ENCODE measurements at places on chromosomes 11 and 22.

GRCh38 chr11:94031625-94032024 lies 10.5 kb downstream of the HEPHL1 start:
- no peak for DNase-seq

DNA sequence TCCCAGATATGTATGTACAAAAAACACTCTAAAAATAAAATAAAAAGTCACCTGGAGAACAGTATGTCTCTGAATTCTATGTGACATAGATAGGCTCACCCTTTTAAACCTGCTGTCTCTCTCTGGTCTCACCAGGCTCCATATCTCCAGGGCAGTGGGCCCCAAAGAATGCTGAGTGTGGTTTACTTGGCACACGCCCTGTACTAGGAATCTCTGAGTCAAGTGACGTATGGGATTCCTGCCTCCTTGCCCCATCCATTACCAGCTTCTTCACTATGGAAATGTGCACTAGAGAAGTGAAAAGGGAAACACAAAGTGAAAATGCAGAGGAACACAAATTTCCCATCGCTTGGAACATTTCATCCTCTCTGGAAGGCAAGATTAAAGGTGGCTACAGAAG lies 722.2 kb upstream of the TENM4 start:
- DNase-seq = no peak

DNA sequence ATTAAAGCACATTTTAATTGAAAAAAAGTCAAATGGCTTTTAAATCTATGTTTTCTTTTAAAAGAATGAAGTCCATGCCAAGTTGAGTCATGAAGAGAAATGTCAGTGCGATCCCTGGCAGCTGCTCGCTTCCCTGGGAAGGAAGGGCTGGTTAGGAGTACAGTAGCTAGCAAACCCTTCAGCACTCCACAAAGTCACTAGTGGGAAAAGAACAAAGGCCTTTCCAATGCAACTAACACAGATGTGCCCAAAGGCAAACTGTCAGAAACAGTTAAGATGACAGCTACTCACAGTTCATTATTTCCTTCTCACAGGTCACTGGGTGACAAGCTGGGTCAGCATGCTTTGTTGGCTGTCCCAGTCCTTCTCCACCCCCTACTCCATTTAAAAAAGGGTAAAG lies 308.7 kb downstream of the DCDC1 start:
- no peak for DNase-seq

DNA sequence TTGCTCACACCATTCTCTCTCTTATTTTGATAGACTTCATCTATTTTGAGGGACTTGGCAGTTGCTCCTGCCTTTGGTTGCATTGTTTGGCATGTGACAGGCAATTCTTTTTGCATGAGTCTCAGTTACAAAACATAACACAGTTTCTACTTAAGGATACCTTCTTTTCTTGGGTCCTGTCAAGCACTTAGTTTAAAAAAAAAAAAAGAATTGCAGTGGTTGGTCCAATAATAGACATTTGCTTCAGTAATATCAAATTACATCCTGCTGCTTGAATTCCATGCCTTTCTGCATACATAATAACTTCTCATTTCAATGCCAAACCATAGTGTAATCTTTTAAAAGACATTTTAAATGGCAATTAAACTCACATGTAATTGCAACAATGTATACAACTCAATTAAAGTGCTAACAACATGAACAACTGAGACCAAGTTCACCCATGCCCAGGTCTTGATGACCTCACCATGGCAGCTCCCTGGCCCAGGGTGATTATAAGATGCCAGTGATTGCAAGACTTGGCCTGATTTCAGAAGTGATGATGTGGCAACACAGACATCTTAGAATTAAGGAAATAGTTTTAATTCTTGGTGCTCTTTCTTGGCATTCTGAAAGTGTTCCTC lies 32.2 kb upstream of the PLET1 start:
- DNase-seq = peak; percentile 33

GRCh38 chr11:27857588-27857987 lies 157.3 kb upstream of the BDNF start:
- DNase-seq = peak; percentile 6

DNA sequence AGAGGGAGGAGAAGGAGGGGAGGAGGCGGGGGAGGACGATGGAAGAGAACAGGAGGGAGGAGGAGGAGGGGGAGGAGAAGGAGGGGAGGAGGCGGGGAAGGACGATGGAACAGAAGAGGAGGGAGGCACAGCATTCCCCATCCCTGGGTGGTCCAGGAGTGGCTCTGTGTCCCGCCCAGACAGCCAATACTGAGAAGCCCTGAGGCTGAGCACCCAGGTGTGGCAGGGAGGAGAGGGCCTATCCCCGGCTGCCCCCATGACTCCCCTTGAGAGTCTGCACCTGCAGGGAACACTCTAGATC lies 717 bp downstream of the MRGPRE start:
- no peak for DNase-seq

- no peak for DNase-seq
Observed at GRCh38 chr22:45185718-45186514, 22.2 kb downstream of the NUP50 start.

DNA sequence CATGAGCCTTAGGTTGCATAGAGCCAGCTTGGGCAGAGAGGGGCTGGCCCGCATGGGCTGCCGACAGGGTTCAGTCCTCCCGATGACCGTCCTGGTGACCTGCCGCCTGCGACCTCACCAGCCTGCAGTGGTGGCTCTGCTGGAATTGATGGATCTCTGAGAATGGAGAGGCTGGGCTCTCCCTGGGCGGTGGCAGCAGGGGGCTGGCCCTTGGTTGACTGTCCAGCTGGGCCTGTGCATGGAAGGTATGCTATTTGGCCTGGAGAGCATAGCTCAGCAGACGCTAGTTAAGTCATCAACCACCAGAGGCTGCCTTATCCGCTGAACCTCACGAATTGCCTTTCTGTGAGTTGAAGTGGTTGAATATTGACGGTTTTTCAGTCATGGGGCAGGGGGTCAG lies 19.7 kb downstream of the GRAMD4 start:
- peak; percentile 38 for DNase-seq

GRCh38 chr11:68380786-68381622 lies 68.6 kb downstream of the LRP5 start:
- no peak for DNase-seq

DNA sequence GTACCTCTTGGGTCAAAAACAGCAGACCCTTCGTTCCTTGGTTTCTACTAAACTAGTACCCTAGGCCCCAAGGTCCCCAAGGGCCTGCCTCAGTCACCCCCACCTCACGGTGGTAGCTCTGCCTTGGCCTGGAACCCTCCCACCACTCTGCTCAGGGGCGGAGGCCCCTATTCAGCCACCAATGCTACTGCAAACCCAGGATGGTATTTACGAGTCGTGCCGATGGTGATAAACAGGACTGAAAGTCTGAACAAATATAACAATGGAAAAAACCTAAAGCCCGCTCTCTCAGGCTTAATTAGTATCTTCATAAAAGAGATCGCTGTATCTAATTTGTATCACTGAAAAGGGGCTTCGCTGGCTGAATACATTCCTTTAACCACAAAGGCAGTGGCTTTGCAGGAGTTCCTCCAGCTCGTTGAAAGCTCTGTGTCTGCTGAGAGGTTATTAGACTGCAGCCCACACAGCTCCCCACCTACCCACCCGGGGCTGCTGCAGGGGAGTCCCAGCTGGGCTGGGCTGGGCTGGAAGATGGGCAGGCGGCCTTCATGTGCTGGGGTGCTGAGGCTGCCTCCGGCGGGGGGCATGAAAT lies 15.2 kb downstream of the SHISAL1 start:
- no peak for DNase-seq

DNA sequence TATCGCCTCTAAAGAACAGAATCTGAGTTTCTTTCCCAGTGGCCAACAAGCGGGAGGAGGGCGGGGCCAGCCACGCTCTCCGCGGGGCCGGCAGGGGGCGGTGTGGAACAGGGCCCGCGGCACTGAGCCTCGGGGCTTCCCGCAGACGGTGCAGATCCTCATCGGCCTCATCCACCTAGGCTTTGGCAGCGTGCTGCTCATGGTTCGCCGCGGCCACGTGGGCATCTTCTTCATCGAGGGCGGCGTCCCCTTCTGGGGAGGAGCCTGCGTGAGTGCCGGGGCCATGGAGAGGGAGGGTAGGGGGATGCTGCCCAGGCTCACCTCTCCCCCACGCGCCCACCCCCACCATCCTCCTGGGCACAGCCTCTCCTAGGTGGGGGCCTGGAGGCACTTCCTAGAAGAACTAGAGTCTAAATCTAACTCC lies 10.7 kb downstream of the MS4A15 start:
- peak; percentile 27 for DNase-seq

DNA sequence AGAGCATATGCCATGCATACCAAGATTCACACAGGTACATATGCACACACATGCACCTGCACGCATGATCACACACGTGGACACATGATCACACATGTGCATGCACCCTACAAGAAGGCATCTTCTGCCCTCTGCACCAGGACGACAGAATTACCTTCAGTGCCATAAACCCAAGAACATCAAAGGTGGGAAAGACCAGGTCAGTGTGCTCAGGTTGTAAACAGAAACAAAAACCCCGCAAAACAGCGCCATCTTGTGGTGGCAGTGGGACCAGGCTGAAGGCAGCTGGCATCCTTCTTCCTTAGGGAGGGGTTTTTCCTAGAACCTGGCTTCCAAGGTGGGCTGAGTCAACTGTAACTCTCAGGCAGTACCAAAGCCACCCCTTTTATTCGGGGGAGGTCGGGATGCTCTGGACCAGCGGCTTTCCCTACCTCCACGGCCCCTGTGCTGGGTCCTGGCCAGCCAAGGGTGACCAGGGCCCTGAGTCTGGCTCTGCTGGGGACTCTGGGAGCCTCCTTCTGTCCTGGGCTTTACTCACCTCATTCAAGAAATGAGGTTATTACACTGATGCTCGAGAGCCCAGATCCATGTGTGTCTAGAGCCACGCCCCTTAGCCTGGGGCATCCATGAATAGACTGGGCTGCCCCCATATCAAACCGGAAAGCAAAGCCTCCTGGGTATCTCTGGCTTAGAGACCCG lies 69.4 kb upstream of the FGF3 start:
- peak; percentile 86 for DNase-seq

DNA sequence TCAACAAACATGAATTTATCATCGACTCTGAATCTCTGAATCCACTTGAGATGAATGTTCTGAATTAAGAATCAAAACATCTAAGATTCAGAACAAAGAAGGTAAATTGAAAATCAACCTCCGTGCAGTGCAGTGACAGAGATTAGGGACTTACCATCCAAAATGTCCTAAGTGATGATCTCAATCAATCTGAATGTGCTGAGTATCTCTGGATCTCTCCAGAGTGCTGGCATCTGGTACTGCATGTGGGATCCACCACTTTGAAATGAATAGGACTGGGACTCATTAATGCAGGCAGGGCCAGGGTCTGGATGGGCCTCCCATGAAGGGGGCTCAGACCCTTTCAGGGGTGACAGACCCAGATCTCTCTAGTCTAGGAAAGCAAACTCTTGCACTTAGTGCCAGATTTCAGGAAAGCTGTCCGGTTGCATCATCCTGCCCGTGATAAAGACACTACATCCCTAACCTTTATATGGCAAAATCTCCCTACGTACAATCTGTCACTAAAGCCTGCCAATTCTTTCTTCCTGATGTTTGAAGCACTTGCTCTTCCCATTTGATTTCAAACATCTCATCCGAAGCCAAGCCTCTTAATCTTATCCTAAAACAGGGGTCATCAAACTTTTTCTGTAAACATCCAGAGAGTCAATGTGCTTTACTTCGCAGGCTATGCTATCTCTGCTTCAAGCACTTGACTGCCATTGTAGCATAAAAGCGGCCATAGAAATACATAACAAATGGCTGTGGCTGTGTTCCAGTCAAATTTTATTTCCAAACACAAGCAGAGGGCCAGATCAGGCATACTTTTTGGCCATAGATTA lies 263.3 kb downstream of the LARGE1 start:
- peak; percentile 54 for DNase-seq

DNA sequence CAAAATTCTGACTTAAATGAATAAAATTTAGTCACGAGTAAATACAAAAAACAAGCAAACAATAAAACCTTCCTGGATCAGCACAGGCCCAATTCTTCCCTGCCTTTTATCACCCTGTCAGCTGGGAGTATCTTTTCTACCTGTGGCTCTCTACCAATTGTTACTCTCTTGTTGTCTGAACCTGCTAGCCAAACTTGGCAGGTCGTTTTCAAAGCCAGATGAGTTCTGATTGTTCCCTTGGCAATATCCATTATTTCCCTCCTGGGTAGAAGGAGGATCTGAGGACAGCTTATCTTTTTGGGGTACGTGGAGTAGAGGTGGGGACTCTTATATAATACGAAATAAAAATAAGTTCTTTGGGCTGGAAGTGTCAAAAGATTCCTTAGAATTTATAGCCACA lies 40.2 kb downstream of the SNX19 start:
- DNase-seq = no peak

GRCh38 chr11:35313066-35313759 lies 106.1 kb downstream of the SLC1A2 start:
- peak; percentile 36 for DNase-seq

GRCh38 chr11:88402192-88402715 lies 64.7 kb upstream of the CTSC start:
- no peak for DNase-seq

DNA sequence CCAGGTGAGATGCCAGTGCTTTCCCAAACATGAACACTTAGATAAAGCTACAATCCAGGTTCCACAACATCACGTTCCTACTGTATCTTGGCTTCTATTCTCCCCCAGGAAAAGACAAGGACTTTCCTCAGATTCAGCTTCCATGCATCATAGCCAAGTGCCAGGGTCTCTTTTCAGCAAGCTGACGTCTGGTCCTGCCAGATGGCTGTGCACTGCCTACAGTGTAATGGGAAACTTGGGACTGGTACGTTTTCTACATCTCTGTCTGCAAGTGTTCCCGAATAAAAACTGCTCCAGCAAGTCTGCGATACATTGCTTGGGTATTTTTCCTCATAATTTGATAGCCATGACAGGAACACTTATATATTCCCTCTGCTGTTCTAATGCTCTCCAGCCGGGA lies 412.5 kb downstream of the FAM181B start:
- DNase-seq = no peak

DNA sequence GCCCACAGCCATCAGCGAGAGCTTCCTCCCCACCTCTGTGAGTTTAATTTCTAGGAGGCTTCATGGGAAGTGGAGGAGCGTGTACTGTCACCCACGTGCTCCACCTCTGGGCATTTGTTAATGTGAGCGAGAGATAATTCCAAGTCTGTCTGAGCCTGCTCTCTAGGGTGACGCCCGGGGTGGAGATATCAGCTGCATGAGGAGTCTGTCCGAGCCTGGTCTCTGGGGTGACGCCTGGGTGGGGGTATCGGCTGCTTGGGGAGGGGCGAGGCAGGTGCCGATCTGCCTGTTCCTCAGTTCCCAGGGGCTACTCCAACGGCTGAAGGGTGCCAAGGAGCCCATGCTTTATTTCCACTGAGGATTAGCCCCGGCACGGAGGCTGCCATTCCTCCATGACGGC lies 735.0 kb downstream of the BRD1 start:
- DNase-seq = no peak

DNA sequence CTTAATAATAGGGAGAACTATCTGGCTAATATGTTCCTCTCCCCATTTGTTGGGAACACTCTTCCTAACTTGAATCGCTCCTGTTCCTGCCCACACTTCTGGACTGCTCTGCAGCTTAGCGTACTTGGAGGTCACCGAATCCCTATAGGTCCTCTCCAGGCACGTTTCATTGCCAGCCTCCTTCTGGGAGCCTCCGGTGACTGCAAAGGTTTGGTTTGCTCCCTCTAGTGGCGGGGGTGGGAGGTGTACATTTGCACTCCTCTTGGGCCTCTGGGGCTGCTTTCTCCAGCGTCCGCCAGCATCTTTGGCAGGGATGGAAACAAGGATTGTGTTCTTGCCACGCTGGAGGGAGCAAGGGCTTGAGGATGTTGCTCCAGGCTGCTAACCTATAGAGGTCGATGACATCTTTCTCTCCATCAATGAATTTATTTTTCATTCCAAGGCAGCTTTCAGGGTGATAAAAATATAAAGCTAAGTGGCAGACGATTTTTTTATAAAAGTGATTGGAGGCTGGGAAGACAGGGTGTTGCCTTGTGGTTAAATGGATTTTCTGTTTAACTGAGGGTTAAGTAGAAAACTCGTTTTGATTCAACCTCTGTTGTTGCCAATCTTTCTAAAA lies 48.7 kb downstream of the TSPAN18 start:
- peak; percentile 42 for DNase-seq

Data from trophoblast cell (in vitro differentiated cells and primary cell).